Testis (tissue), 5 donors: ENCODE measurements at places on chromosomes 6 and 20. TPM values are rescaled to one million over a fixed set of nuclear protein-coding genes. Genes with fewer than 3 reads are reported as not detected.

DNA sequence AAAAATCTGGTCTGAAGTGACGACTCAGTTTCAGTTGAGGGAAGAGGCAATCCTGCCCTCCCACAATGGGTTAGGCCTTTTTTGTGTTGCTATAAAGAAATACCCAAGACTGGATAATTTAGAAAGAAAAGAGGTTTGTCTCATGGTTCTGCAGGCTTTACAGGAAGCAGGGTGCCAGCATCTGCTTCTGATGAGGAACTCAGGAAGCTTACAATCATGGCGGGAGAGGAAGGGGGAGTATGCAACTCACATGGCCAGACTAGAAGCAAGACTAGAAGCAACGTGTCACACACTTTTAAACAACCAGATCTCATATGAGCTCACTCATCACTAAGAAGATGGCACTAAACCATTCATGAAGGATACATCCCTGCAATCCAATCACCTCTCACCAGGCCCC, 529.3 kb downstream of the KIF16B start:
- DNase-seq = no peak
- H3K27me3 ChIP-seq = no peaks in the 10 kb centered on the region
- no peak overlapping the region for H3K27ac ChIP-seq
- H3K36me3 ChIP-seq = no peaks in the 10 kb centered on the region
- no peaks in the 10 kb centered on the region for H3K4me1 ChIP-seq
- H3K4me3 ChIP-seq = no peak overlapping the region

- peaks cover 22% of the 10 kb centered on the region for H3K4me1 ChIP-seq
- H3K27me3 ChIP-seq = no peaks in the 10 kb centered on the region
- H3K27ac ChIP-seq = no peak overlapping the region
- DNase-seq = peak; percentile 68
- no peaks in the 10 kb centered on the region for H3K36me3 ChIP-seq
Measured at GRCh38 chr20:47704746-47705496, 80.4 kb downstream of the SULF2 start.

DNA sequence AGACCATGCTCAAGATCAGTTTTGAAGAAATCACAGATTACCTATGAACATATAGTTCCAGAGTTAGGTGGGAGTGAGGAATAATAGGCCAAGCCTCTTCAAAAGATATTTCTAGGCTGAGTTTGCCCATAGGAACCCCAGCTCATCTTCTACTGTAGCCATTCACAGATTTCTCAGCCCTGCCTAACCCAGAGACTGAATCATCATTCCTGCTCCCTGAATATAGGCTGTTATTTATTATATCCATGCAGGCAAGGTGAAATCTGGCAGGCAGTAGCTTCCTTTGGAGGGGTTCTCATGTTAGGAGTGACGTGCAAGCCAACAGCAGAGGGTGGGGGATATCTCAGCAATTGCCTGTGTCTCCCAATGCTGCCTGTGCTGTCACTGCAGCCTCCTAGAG, 25.6 kb upstream of the ADGRF4 start:
- no peak overlapping the region for H3K4me3 ChIP-seq
- no peaks in the 10 kb centered on the region for H3K4me1 ChIP-seq
- H3K27me3 ChIP-seq = no peaks in the 10 kb centered on the region
- H3K27ac ChIP-seq = no peak overlapping the region

The RAD21L1 gene
- 12.1 TPM for polyA plus RNA-seq

DNA sequence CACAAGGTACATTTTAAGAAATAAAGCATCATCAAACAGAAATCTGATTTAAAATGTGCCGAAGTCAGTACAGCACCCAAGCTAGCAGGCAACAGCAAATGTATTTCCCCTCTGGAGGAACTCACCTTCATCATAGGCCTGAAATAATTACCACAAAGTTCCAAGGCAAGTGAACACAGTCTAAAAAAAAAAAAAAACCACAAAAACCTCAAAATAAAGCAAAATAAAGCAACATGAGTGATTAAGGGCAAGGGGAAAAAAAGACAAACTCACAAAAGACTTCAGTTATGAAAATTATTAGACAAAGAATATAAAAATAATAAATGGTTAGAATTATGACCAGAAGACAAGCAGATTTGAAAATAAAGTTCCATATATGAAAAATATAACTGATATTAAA, 10.4 kb downstream of the GPR63 start:
- no peaks in the 10 kb centered on the region for H3K4me1 ChIP-seq
- H3K36me3 ChIP-seq = no peaks in the 10 kb centered on the region
- H3K27me3 ChIP-seq = no peaks in the 10 kb centered on the region
- DNase-seq = no peak

- DNase-seq = no peak
- H3K4me3 ChIP-seq = no peak overlapping the region
- no peaks in the 10 kb centered on the region for H3K36me3 ChIP-seq
- no peaks in the 10 kb centered on the region for H3K4me1 ChIP-seq
- no peak overlapping the region for H3K27ac ChIP-seq
Measured at GRCh38 chr6:161152907-161153662, 120.8 kb downstream of the AGPAT4 start.

DNA sequence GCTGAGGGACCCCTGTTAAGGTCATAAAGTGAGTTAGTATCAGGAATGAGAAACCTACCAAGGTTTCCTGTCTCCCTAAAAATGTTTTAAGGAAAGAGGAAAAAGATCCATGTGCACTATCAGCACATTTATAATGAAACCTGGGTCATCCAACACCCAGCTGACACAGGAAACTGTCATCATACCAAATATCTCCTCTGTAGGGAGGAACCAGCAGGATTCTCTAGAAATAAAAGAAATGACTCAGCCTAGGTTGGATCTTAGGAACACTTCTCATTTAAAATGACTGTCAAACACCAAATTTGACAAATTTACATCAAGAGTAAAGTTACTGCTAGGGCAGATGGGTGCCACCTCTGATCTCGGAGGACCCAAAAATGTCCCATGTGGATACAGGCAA, 21.7 kb downstream of the GFOD1 start:
- H3K27ac ChIP-seq = no peak overlapping the region
- no peaks in the 10 kb centered on the region for H3K36me3 ChIP-seq
- DNase-seq = no peak
- H3K4me1 ChIP-seq = no peaks in the 10 kb centered on the region
- H3K4me3 ChIP-seq = no peak overlapping the region
- H3K27me3 ChIP-seq = no peaks in the 10 kb centered on the region

The NFATC2 gene
- 7.5 TPM for polyA plus RNA-seq
